ENCODE measurements at places on chromosomes 5 and 9. TPM values are rescaled to one million over a fixed set of nuclear protein-coding genes. Genes with fewer than 3 reads are reported as not detected.

Gene SLC25A25
- total RNA-seq = 9.7 TPM

Gene TTC23L
- 2.8 TPM for total RNA-seq

Gene SLC46A2
- not detected for total RNA-seq

Gene SLC4A9
- 0.58 TPM for total RNA-seq

Gene PCDHGA10
- 14.6 TPM for total RNA-seq

Gene NUTM2F
- total RNA-seq = not detected

Gene PCDHGA8
- 1.5 TPM for total RNA-seq

Gene CMYA5
- 1.1 TPM for total RNA-seq

DNA sequence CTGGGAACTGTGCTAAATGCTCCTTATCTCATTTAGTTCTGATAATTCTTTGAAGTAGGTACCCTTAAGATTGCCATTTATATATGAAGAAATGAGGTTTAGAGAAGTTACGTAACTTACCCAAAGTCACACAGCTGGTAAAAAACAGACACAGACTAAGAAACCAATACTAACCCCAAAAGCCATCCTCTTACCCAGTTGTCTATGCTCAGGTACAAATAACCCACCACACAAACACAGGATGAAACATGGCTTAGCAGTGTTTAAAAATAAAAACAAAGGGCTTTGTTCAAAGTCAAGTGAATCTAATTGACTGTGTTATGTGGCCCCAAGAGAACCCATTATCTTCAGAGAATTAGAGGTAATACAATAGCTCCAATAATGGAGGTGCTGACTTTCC lies 37.0 kb upstream of the IL7R start:
- H3K4me1 ChIP-seq = peaks cover 1% of the 10 kb centered on the region
- H3K36me3 ChIP-seq = no peaks in the 10 kb centered on the region
- no peak overlapping the region for H3K27ac ChIP-seq
- H3K4me3 ChIP-seq = no peak overlapping the region
- no peak for DNase-seq

DNA sequence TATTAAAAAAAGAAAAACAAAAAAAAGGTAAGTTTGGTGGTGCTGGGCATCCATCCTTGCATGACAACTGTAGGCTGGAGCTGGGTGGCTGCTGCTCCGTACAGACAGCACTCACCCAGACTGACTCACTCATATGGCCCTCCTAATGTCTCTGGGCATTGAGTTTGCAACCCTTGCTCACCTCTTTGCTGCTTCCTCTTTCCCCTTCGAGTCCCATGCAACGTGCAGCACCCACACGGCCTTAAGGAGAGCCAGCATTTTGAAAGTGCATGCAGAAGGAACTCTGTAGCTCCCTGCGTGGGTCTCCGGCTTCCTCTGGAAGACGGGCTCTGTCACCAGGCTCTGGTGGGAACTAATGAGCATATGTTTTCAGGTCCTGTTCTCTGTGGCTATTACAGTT lies 60.5 kb upstream of the ENTREP1 start:
- no peak overlapping the region for H3K27ac ChIP-seq
- no peaks in the 10 kb centered on the region for H3K36me3 ChIP-seq
- H3K27me3 ChIP-seq = no peaks in the 10 kb centered on the region

GRCh38 chr9:126705767-126706697 lies 92.3 kb downstream of the LMX1B start:
- peaks cover 3% of the 10 kb centered on the region for H3K4me1 ChIP-seq
- no peaks in the 10 kb centered on the region for H3K36me3 ChIP-seq
- H3K4me3 ChIP-seq = no peak overlapping the region

DNA sequence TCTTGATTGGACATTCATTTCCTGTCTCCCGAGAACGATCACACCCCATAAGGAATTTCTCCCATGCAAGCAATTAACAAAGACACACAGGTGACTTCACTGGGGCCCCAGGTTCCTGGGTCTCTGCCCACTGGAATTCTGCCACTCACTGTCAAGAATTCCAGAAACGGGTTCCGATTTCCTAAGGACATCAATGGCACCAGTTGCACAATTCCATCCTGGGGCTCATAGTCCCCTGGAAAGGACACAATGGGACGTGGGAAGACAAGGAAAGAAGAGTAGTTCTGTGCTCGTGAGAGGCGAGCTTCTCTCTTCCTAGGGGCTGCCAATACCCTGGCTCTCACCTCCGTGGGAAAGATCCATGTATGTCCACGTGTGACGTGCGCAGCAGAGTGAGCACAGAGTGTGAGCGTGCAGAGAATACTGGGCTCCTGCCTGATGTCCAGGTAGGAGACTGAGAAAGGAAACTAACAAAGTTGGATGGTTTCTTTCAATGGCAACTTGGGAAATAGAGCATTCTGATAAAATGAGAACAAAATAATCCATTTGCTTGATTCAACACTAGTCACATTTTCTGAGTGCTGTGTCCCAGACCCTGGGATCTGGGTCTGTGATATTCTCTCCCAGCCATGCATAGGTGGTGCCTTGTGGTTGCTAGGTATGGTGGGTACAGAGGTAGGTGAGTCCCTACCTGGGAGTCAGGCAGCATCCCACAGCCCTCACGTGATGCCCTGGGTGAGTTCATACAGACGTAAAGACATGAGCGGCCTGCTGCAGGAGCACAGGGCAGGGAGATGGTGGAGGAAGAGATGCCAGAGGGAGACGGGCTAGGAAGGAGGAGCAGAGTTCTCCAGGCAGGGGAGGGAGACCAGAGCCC lies 159.8 kb downstream of the COL23A1 start:
- H3K4me3 ChIP-seq = no peak overlapping the region
- H3K27ac ChIP-seq = peak overlapping the region; percentile 67
- H3K36me3 ChIP-seq = no peaks in the 10 kb centered on the region
- H3K27me3 ChIP-seq = peaks cover 39% of the 10 kb centered on the region
- no peak for DNase-seq
- H3K4me1 ChIP-seq = peaks cover 4% of the 10 kb centered on the region

- H3K27ac ChIP-seq = no peak overlapping the region
- no peak overlapping the region for H3K4me3 ChIP-seq
- no peaks in the 10 kb centered on the region for H3K27me3 ChIP-seq
- H3K36me3 ChIP-seq = no peaks in the 10 kb centered on the region
- DNase-seq = no peak
Observed at GRCh38 chr9:18800579-18800978, 232.4 kb downstream of the SAXO1 start.
